ENCODE measurements at places on chromosomes 11 and 22.

- no peak for DNase-seq
Measured at GRCh38 chr11:6405052-6405667, 13.7 kb downstream of the APBB1 start.

GRCh38 chr11:1271002-1271401 lies 38.4 kb downstream of the TOLLIP start:
- no peak for DNase-seq

- DNase-seq = peak; percentile 59
Measured at GRCh38 chr11:122743949-122744348, 88.4 kb downstream of the UBASH3B start.

DNA sequence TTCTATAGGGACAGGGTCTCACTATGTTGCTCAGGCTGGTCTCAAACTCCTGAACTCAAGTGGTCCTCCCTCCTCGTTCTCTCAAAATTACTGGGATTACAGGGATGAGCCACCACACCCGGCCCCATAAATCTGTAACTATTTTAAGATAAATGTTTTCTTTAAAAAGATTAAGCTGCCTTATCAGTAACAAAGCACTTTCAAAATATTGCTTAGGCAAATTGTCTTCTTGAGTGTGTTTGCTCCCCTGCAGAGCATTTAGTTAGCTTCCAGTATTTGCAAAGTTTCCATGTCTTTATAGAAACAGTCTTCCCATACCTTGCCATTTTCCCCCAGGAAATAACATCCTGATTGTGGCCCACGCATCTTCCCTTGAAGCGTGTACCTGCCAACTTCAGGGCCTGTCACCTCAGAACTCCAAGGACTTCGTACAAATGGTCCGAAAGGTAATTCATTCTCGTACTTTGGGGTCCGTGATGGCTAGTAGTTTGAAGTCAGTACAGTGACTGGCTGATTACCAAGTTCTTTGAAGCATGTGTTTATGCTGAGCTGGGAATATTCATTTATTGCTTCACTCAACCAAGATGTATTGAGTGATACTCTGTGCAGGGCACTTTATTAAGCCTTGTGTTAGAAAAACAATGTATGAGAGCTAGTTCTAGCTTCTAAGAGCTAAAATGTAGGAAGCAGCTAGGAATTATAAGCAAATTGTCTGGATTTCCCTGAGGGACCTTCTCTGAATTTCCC lies 30.4 kb upstream of the CRTAM start:
- DNase-seq = no peak

- DNase-seq = no peak
Measured at GRCh38 chr22:41034706-41035105, 57.7 kb upstream of the EP300 start.

- DNase-seq = no peak
Measured at GRCh38 chr11:4436411-4436810, 12.7 kb upstream of the OR52K2 start.

- DNase-seq = no peak
Measured at GRCh38 chr11:26599425-26599824, 27.4 kb upstream of the MUC15 start.

GRCh38 chr11:35185696-35186095 lies 46.7 kb downstream of the CD44 start:
- DNase-seq = no peak

GRCh38 chr22:29541845-29542244 lies 11.7 kb downstream of the THOC5 start:
- DNase-seq = no peak

GRCh38 chr11:126155402-126156187 lies 55.9 kb downstream of the RPUSD4 start:
- DNase-seq = no peak

DNA sequence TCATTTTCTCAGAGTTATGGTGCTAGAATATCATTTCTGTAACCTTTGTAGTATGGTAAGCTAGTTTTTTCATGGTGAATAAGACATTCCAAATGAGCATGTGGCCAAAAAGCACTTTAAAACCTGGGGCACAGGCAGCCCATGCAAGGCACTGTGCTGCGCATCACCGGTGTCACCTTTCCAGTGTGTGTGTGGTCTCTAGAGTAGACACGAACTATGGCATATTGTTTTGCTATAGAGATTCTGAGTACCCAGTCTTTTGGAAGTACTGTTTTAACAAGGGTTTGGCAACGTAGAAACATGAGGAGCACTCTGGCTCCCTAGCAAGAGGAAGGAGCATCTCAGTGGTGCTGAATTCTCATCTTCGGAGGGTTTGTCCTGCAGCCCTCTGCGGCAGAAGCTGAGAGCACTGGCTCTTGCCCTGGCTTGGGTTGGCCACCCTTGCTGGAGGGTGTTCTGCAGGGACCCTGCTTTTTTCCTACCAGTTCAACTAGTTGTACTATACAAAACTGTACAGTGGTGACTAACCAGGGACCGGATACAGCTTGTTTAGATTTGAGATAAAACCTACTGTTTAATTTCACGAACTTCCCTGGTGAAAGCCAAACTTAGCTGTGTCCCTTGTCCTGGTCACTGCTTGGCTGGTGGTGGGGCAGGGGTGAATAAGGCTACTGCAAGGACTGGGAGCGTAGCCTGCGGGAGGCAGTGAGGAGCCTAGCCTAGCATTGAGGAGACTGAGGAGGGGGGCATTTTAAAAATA lies 135.7 kb downstream of the ATXN10 start:
- DNase-seq = no peak

GRCh38 chr11:132373405-132374143 lies 1003.2 kb downstream of the NTM start:
- DNase-seq = no peak

- no peak for DNase-seq
Measured at GRCh38 chr11:76863196-76863777, 2.6 kb downstream of the ACER3 start.

- no peak for DNase-seq
Measured at GRCh38 chr11:94211261-94211830, 82.7 kb downstream of the PANX1 start.

GRCh38 chr11:70727899-70728620 lies 329.7 kb downstream of the CTTN start:
- no peak for DNase-seq

DNA sequence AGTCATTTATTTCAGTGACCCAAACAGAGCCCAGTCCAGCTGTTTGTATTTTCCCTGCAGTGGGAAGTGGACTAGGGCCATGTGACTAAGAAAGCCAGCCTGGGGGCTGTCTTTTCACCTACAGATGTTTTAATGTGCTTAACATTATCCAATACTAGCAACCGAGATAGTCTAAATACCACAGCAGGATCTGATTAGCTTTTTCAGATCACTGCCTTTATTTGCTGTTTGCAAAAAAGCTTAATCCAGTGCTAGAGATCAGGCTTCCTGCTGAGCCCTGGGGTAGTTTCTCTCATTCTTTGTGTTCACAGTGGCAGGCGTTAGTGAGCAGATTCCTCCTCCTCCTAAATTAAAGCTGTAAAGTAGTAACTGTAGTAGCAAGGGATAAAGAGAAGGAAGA lies 35.0 kb downstream of the ZC3H12C start:
- DNase-seq = no peak

- DNase-seq = no peak
Measured at GRCh38 chr11:103530257-103530656, 421.0 kb downstream of the DYNC2H1 start.

- DNase-seq = no peak
Measured at GRCh38 chr11:65786786-65787636, at the start of gene OVOL1. OVOL1 (plus strand) TSS chr11:65787063; CDS start chr11:65787374, 311 bp downstream.

GRCh38 chr11:68509066-68509465 lies 48.5 kb downstream of the PPP6R3 start:
- DNase-seq = no peak

DNA sequence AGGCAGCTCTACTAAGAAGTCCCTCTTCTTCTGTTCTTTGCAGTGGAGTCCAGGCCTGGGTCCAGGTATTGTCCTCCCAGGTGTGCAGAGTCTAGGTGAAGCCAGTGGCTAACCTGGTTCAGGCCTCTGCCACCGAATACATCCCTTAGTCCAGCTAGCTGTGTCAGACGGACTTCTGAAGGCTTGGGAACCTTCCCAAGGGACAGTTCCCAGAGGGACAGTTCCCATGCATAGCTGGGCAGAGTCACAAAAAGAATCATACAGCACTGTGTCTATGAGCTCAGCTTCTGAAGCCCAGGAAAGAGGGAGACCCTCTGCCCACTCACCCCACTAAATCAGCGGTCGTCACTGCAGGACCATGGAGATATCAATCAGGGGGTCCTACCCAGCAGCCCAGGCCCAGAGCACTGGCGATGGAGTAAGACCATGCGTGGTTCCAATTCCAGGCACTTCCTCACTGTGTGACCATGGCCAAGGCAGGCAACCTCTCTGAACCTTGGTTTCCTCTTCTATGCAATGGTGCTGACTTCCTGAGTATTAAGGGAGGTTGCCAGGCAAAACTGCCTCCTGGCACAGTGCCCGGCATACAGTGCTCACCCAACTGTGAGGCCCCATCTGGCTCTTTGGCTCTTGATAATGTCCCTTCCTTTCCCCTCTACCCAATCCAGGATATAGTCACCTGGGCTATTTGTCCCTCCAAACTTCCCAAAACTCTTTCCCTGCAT lies 3.4 kb downstream of the MS4A10 start:
- no peak for DNase-seq

GRCh38 chr22:20428496-20429253 lies 8.9 kb downstream of the SCARF2 start:
- DNase-seq = no peak

DNA sequence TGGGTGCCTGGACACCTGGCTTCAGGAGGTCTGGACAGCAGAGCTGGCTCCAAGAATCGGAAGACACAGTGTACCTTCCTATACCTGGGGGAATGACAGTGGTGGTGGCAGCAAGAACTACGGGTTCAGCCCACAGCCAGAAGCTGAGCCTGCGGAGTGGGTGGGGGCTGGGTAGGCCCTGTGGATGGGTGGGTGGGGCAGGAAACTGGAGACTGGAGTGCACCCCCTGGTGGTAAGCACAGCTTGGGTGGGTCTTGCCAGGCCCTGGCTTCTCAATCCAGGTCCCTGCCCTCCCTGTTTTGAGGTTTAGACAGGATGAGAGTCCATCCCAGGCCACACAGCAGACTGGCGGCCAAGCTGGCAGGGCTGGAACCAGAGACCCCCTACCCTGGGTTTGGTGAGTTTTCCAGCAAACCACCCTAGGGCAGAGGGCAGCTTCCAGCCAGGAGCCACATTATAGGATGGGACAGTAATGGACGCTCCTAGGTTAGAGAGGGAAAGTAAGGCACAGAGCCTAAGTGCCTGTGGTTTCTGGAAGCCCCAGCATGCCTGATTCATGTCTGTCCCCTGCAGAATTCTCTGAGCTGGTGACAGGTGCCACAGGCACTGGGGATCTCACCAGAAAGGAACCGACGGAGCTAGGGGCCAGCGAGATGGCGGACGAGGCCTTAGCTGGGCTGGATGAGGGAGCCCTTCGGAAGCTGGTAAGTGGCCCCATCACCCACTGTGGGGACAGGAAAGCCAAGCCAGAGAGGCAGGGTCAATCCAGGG lies 1.7 kb downstream of the SMTN start:
- DNase-seq = peak; percentile 52

DNA sequence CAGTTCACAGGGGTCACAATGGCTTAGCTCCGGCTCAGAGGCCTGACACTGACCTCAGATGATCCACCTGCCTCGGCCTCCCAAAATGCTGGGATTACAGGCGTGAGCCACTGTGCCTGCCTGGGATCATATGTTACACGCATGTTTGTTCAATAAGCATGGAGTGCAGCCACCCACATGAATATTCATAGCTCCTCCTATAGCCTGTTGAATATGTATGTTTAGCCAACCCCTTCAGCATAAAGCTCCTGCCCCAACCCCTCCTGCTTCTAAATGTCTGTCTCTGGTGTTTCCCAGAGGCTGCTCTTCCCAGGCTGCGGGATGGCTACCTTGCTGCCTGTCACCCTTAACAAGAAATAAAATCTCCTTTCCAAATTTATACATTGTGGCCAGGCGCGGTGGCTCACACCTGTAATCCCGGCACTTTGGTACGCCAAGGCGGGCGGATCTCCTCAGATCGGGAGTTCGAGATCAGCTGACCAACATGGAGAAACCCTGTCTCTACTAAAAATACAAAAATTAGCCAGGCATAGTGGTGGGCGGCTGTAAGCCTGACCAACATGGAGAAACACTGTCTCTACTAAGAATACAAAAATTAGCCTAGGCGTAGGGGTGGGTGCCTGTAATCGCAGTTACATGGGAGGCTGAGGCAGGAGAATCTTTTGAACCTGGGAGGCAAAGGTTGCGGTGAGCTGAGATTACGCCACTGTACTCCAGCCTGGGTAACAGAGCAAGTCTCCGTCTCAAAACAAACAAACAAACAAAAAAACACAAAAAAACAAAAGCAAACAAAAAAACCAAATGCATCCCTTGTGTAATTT lies 1.1 kb upstream of the APOBEC3F start:
- no peak for DNase-seq

DNA sequence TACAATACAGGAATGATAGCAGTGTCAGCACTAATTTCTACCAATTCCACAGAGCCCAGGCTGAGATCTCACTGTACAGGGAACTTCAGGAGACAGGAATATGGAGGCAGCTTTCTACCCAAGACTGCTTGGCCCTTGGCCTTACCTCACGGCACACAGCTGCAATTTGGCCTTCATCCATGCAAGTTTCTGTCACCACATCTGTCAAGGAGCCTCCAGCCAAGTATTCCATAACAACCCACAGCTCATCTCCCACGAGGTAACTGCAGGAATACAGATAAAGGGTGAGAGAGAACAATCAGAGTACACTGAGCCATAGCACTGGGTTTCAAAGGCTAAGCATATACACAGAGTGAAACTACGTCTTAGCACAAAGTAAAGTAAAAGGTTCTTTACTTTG lies 39.0 kb upstream of the GDPD4 start:
- DNase-seq = no peak

- no peak for DNase-seq
Measured at GRCh38 chr11:61773356-61773755, 19.0 kb downstream of the TMEM258 start.

DNA sequence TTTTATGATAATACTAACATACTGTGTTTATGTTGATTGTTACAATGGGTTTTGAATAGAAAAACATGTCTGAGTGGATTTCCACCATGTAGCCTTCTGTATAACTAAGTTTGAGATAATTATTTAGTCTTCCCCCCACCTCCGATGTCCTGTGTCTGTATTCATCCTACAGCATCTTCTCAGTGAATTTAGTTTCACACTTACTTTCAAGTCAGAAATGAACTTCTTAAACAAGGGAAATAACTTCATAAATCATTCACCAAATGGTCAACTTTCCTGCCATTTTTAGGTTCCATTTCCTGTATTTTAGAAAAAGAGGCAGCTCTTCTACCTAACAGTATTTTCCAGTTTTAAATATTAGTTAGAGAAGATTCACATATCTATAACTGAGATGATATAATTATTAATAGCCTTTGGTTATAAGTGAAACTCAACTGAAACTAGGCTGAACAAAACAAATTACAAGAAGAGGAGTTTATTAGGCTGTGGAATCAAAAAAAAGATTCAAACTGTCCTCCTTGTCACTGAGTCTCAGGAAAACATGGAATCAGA lies 3.5 kb downstream of the OR51B5 start:
- DNase-seq = no peak
